ENCODE measurements at places on chromosomes 7 and 10. TPM values are rescaled to one million over a fixed set of nuclear protein-coding genes. Genes with fewer than 3 reads are reported as not detected.

DNA sequence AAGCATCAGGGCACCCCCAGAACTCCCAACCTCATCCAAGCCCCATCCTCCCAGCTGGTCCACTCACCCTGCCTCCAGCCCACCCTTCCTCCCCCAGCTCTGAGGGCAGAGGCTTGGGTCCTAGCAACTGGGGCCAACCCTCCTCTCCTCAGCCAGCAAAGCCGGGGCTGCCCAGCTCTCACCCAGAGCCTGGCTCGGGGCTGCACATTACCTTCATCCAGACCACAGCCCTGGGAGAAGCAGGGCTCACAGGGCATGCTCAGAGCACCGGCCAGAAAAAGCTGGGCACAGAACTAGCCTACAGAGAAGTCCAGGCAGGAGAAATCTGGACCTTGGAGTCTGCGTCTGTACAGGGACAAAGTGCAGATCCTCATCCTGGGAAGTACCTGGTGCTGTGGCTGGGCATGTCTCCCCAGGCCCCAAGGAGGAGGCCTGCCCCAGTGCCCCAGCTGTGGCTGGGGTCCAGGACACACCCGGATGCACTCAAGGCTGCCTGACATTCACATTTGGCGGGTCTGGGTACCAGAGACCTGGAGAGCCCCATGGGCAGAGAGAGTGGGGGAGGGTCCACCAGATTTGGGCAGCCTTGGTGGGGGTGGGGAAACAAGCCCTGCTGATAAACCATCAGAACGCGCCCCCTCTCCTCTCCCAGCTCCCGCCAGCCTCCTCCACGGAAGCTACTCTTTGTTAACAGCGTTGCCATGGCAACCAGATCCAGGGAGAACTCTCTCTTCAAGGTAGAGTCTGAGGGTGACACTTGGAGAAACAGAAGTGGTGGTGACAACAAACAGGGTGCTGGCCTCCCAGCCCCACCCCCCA, 5.1 kb downstream of the RASGEF1A start:
- no peaks in the 10 kb centered on the region for H3K36me3 ChIP-seq
- no peak overlapping the region for H3K27ac ChIP-seq
- peaks cover 3% of the 10 kb centered on the region for H3K4me1 ChIP-seq
- no peak for DNase-seq
- H3K27me3 ChIP-seq: peaks cover 25% of the 10 kb centered on the region

- H3K27me3 ChIP-seq: no peaks in the 10 kb centered on the region
- H3K27ac ChIP-seq: peak within 1 kb of the TSS; percentile 89
- H3K4me3 ChIP-seq: peak within 1 kb of the TSS; percentile 88
- H3K36me3 ChIP-seq: peaks cover 13% of the 10 kb centered on the region
Measured at GRCh38 chr10:97849687-97850402, at the start of gene GOLGA7B. Gene GOLGA7B (plus strand): TSS chr10:97849843. CDS start chr10:97850304, 461 bp downstream.

DNA sequence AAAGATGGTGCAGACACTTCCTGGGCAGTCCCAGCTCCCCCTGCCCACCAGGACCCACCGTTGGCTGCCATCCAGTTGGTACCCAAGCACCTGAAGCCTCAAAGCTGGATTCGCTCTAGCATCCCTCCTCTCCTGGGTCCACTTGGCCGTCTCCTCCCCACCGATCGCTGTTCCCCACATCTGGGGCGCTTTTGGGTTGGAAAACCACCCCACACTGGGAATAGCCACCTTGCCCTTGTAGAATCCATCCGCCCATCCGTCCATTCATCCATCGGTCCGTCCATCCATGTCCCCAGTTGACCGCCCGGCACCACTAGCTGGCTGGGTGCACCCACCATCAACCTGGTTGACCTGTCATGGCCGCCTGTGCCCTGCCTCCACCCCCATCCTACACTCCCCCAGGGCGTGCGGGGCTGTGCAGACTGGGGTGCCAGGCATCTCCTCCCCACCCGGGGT, 14.5 kb upstream of the LIMK1 start:
- H3K4me3 ChIP-seq: no peak overlapping the region
- peaks cover 3% of the 10 kb centered on the region for H3K4me1 ChIP-seq
- no peak for DNase-seq
- no peaks in the 10 kb centered on the region for H3K27me3 ChIP-seq
- H3K36me3 ChIP-seq: no peaks in the 10 kb centered on the region

DNA sequence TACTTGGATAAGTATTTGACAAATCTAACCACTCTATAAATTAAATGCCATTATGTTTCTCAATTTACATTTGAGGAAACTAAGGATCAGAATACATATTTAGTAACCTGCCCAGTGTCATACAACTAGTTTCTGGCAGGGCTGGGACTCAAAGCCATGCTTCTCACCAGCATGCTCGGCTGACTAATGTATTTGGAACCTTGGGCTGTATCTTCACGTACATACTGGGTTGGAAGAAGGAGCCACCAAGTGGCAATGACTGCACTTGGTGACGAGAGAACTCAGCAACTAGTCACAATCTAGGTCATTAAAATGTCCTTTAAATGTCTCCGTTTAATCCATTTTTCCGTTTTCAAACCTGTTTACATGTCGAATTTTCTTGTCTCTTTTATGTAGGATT, 42.9 kb downstream of the CHRM2 start:
- H3K4me1 ChIP-seq: no peaks in the 10 kb centered on the region
- no peak overlapping the region for H3K27ac ChIP-seq
- no peaks in the 10 kb centered on the region for H3K27me3 ChIP-seq
- DNase-seq: no peak
- no peaks in the 10 kb centered on the region for H3K36me3 ChIP-seq

DNA sequence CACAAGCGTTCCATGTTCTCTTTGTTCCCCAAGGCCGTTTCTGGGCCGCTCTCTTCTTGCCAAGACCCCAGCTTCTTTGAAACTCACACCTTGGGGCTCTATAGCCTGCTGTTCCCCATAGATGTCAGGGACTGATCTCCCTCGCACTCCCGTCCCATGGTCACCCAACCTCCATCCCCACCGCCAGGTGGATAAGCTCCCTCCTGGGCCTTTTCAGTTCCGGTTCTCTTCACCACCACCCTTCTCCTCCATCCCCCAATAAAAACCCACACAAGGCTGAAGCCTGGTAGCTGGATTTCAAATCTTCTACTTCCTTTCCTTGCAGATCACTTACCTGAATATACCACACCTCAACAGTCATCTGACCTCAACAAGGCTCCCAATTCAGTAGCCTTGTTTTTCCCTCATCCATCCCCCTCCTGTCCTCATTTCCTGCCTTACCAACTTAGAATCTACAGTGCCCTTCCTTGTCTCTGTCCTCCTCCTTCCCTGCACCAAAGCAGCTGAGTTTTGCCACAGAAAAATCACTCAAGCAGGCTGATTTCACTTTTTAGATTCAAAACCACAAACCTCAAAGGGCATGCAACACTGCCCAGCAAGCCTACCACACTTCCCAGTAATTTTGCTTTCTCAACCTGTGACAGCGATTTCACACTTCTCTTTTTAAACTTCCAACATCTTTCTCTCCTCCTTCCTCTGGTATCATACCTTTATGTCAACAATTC, 7.7 kb downstream of the SLC37A3 start:
- H3K27ac ChIP-seq: no peak overlapping the region
- H3K27me3 ChIP-seq: no peaks in the 10 kb centered on the region
- DNase-seq: no peak
- peaks cover 5% of the 10 kb centered on the region for H3K36me3 ChIP-seq

GRCh38 chr10:23192712-23193434, 761 bp downstream of the PTF1A start:
- H3K4me3 ChIP-seq: no peak overlapping the region
- peaks cover 3% of the 10 kb centered on the region for H3K36me3 ChIP-seq
- H3K27ac ChIP-seq: peak overlapping the region; percentile 25
- peaks cover 78% of the 10 kb centered on the region for H3K27me3 ChIP-seq
- peaks cover 4% of the 10 kb centered on the region for H3K4me1 ChIP-seq

GRCh38 chr10:7622969-7623368, 43.8 kb downstream of the ITIH5 start:
- H3K4me3 ChIP-seq: no peak overlapping the region
- peaks cover 7% of the 10 kb centered on the region for H3K27me3 ChIP-seq
- H3K36me3 ChIP-seq: no peaks in the 10 kb centered on the region
- DNase-seq: no peak
- H3K27ac ChIP-seq: no peak overlapping the region
- peaks cover 5% of the 10 kb centered on the region for H3K4me1 ChIP-seq

DNA sequence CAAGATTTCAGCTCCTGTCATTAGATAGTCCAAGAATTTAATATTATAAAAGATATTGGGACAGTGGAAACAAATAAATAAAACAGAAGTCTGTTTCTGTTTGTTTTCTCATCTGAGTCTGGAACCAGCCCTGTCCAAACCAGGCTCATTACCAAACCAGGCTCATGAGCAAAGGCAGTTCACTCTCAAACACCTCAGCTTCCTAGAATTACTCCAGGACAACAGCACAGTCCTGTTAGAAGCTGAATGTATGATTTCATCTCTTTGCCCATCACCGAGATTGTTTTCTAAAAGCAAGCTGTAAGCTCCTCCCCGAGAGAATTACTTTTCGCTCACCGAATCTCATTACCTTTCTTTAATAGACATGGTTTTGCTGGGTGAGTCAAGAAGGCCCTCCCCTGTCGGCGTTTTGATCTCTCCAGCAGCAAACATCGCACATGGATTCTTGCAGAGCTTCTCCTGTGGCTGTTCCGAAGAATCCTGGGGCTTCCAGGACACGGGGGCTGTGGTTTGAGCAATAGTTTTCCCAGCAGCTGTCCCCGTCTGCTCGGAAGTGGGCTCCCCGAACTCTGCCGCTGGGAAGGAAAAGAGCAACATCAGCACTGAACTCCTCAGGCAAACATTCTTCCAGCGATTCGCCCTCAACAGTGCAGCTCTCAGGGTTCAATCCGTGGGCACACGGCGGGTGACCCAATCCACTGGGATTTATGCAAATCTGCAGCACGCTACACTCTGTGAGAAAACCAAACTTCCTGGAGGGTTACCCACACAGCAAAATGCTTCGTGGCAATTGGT, 112.5 kb downstream of the SVIL start:
- no peak for DNase-seq
- peak overlapping the region; percentile 31 for H3K4me3 ChIP-seq
- H3K27me3 ChIP-seq: no peaks in the 10 kb centered on the region
- H3K27ac ChIP-seq: peak overlapping the region; percentile 67
- H3K36me3 ChIP-seq: peaks cover 6% of the 10 kb centered on the region

- no peak overlapping the region for H3K27ac ChIP-seq
- DNase-seq: no peak
- peaks cover 26% of the 10 kb centered on the region for H3K27me3 ChIP-seq
- no peak overlapping the region for H3K4me3 ChIP-seq
- no peaks in the 10 kb centered on the region for H3K4me1 ChIP-seq
Measured at GRCh38 chr10:89494068-89494467, 41.3 kb downstream of the SLC16A12 start.

- H3K27ac ChIP-seq: no peak overlapping the region
- H3K27me3 ChIP-seq: peaks cover 3% of the 10 kb centered on the region
- H3K4me1 ChIP-seq: no peaks in the 10 kb centered on the region
- H3K36me3 ChIP-seq: no peaks in the 10 kb centered on the region
Measured at GRCh38 chr10:21278491-21279216, 246.8 kb downstream of the SKIDA1 start.

The AOAH gene
- total RNA-seq: 19.4 TPM

The PPP1R17 gene
- total RNA-seq: not detected

The PLA2G12B gene
- not detected for total RNA-seq

The FXYD4 gene
- not detected for total RNA-seq

The AQP1 gene
- total RNA-seq: 0.23 TPM
